ENCODE measurements at places on chromosomes 2 and 18.
A peak's percentile ranks its signal among the peaks of the same experiment; 100 is the strongest.

DNA sequence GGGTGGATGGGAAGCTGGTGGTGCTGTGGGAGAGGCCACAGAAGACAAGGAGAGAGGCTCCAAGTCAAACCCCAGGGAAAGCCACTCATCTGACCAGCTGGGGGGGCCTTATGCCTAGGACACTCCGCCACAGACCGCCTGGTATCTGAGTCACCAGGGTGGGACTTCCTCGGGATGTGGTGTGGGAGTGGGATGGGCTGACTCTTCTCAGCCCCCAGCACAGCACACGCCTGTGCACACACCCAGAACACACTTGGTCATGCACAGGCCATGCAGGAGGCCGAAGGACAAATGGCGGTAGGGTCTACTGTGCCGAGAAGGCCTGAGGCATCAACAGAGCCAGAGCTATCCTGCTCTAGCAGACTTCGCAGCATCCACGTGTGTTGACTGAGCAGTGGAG, 136.4 kb downstream of the INHBB start:
- DNase-seq, result no peak

GRCh38 chr18:45834306-45834705, 8.8 kb downstream of the SIGLEC15 start:
- no peak for DNase-seq

GRCh38 chr2:230541934-230542380, 126.0 kb downstream of the SP100 start:
- DNase-seq, result peak; percentile 42

DNA sequence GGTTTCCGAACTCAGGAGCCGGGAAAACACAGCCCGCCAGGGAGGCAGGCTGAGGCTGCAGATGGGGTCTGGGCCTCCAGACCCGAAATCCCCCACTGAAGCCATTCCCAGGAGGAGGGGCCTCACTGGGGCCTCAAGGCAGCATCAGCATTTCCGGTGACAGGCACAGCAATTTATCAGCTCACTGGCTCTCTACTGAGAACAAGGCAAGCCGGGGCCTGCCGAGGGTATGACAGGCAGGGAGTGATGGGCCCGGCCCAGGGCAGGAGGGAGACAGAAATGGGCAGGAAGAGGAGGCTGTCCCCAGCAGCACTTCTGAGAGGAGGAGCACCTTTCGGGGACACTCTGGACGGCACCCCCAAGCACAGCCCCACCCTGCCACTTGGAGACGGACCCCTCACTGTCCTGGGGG, 12.5 kb downstream of the SDC1 start:
- peak; percentile 65 for DNase-seq

GRCh38 chr18:37900326-37900725, 334.7 kb upstream of the CELF4 start:
- no peak for DNase-seq

GRCh38 chr2:46988733-46989481, 73.3 kb upstream of the MCFD2 start:
- DNase-seq, result no peak

- DNase-seq, result peak; percentile 40
These were observed 50.7 kb upstream of the ARL5A start for GRCh38 chr2:151878655-151879563.

DNA sequence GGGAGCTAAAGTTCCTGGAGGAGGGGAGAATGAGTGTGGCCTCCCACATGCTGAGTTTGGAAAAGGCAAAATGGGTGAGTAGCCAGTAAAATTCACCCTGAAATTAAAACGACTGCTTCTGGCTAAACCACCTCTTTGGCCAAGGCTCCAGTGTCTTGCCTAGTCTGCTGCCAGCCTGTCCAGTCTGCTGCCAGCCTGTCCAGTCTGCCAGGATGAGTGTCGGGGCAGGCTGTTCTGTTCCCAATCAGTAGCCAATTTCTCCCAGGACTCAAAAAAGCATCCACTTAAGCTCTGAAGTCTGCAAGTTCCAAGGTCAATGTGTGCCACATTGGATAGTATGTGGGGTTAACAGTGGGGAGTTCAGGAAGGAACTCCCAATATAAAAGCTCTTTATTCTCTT, 134.6 kb upstream of the KLHL29 start:
- DNase-seq, result no peak

DNA sequence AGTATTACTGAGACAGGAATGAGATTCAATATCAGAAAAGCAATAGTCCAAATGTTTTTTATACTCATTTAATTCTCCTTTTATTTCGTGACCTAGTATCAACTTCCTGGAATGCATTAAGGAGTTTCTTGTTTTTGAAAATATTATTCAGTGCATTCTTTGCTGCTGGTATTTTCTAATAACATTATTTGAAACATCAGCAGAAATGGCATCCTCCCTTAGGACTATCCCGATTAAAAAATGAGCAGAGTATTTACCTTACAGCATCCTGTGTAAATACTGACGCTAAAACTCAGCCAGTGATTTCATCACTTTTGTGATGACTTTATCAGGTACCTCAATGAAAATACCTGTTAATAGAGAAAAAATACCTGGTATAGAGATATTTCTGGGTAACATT, 16.3 kb downstream of the COL4A3 start:
- DNase-seq, result no peak

GRCh38 chr2:157480182-157480961, 36.5 kb upstream of the CYTIP start:
- peak; percentile 69 for DNase-seq

- DNase-seq, result no peak
These were observed 24.1 kb downstream of the PRKD3 start for GRCh38 chr2:37300578-37300977.

- DNase-seq, result no peak
These were observed 49.9 kb upstream of the ASPRV1 start for GRCh38 chr2:70011335-70011734.

DNA sequence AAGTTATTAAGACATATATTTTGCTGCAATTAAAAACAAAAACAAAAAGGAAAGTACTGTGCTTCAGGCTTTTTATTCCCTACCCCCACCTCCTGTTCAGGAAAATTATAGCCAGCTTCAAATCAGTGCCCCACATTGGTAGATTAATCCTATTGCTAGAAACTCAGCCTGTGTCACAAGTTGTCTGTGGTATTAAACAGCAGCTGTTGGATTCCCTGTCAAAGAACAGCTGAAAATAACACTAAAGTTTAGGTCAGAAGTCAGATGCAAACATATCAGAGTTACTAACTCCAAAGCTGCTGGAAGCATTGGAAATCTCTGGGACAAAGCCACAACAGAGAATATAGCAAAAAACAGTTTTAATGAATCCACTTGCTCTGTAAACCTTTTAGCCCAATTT, 818 bp upstream of the CCDC141 start:
- DNase-seq, result no peak

DNA sequence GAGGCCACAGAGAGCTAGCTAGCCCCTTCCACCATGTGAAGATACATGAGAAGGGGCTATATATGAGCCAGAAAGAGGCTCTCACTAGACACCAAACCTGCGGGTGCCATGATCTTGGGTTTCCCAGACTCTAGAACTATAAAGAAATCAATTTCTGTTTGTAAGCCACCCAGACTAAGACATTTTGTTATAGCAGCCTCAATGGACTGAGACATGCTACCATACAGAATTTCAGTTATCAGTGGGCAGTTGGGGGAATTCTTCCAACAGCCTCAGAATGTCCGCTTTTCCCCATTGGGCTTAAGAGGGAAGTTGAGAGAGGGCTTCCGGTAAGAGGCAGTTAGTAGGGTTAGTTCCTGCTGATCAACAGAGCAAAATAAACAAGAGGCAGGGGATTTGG, 39.2 kb downstream of the TNP1 start:
- no peak for DNase-seq

GRCh38 chr2:85892216-85892944, 3.6 kb upstream of the ST3GAL5 start:
- DNase-seq, result no peak

DNA sequence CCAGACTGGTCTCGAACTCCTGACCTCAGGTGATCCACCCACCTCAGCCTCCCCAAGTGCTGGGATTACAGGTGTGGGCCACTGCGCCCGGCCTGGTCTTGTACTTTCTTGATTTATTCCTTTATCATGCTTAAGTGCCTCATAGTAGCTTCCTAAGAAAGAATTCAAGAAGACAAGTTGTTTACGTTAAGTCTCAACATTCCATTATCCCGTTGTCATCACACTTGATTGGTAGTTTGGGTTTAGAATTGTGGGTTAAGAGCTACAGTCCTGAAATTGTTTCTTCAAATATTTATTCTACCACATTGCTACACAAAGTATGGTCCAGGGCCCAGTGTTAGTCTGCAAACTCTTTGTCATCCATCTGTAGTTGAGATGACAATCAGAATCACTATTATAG, 194.0 kb downstream of the VWC2L start:
- DNase-seq, result peak; percentile 6
